ENCODE measurements at places on chromosomes 4 and X.

GRCh38 chr4:1554876-1555265, 129.2 kb downstream of the FAM53A start:
- DNase-seq = no peak

DNA sequence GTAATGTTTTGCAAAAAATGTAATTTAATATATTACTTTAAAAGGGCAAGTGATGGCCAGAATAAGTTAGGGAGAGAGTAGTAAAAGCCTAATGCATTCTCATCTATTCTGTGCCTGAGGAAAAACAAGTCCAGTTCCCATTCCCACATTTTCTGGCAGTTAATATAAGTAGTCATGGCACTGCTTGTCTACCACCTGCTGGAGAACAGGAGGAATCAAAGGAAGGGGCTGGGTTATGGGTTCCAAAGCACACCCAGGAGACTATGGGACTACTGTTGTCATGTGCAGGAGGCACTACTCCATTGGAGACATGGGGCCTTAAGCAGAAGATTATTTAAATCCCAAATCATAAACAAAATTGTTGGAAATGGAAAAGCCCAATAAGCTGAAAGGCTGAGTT, 2618.6 kb downstream of the ARAP2 start:
- no peak for DNase-seq

GRCh38 chr4:41750121-41750625, 1.6 kb upstream of the PHOX2B start:
- DNase-seq = no peak

DNA sequence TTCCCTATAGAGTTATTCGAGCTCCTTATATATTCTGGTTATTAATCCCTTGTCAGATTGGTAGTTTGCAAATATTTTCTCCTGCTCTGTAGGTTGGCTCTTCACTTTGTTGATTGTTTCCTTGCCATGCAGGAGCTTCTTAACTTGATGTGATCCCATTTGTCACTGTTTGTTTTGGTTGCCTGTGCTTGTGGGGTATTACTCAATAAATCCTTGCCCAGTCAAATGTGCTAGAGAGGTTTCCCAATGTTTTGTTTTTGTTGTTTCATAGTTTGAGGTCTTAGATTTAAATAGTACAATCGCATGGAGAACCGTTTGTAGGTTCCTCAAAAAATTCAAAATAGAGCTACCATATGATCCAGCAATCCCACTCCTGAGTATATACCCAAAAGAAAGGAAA, 2.3 kb upstream of the SYTL5 start:
- DNase-seq = no peak

- no peak for DNase-seq
These were observed 668 bp upstream of the PTCHD1 start for GRCh38 chrX:23333842-23334520.

DNA sequence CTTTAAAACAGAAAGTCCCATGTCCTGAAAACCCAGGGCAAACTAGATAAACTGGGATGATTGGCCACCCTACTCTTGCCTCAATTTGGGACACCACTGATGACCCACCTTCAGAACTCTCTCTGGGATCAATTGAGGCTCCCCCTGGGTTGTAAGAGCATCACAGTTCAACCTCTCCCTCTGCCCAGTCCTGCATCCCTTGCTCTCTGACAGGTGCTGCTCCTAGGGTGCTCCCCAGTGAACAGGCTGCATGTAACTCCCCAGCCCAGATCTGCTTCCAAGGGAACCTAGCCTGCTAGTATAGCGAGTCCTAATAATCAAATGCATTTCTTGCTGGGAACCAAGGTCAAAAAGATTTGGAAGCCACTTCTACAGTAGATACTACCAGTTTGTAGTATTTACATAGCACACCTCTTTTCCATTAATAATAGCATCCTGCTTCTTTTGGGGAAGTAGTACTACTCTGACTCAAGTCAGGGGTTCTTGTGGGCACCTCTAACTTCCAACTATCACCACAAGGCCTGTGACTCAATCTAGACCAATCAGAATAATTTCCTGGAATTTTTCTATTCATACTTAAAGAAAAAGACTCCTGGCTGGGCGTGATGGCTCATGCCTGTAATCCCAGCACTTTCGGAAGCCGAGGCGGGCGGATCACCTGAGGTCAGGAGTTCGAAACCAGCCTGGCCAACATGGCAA, 42.1 kb upstream of the SPINK2 start:
- DNase-seq = no peak

DNA sequence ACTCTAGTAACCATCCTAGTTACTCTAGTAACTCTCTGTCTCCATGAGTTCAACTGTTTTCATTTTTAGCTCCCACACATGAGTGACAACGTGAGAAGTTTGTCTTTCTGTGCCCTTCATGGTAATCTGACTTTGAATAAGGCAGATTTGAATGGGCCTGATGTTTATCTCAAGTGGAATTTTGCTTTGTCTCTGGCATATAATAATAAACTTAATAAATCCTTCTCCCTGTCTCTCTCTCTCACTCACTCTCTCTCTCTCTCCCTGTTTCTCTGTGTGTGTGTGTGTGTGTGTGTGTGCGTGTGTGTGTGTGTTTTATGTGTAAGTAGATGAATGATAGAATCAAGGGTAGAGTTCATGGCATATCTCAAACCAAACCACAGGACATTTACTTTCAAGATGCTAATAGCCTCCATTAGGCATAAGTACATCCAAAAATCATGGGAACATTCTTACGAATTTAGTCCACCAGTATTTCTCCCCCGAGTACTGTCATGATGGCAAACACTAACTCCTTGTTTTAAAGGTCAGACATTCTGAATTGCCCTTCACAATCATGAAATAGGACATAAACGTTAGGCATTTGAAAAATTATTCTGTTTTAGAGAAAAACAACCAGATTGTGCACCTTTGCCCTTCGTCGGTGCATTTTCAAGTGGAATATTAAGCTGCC, 193.1 kb downstream of the SPATA18 start:
- DNase-seq = no peak
